Activated CD8-positive, alpha-beta memory T cell treated with anti-CD3 and anti-CD28 coated beads, Interleukin-2, amount 10 ng/mL, durations not matched to agents 7 days and 5 days (primary cell): ENCODE measurements at places on chromosomes 2 and 18. TPM values are rescaled to one million over a fixed set of nuclear protein-coding genes. Genes with fewer than 3 reads are reported as not detected.

DNA sequence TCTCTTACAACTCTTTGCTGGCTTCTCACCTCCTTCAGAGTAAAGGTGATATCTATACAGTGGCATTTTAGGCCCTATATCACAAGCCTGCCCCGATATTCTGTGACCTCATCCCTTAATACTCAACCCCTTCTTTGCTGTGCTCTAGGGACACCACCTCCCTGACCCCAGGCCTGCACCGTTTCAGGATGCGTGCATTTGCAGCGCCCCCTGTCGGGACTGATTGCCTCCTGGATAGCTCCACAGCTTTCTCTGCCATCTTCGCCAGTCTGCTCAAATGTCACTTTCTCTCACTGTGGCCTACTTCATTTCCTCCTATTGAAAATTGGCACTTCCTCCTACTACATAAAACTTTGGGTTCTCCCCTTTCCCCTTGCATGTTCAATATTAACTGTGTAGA lies 289.6 kb downstream of the SOCS6 start:
- no peaks in the 10 kb centered on the region for H3K4me1 ChIP-seq
- no peaks in the 10 kb centered on the region for H3K36me3 ChIP-seq
- DNase-seq: no peak
- H3K27ac ChIP-seq: no peak overlapping the region
- no peaks in the 10 kb centered on the region for H3K27me3 ChIP-seq
- no peak overlapping the region for H3K4me3 ChIP-seq

- H3K4me1 ChIP-seq: no peaks in the 10 kb centered on the region
- no peak overlapping the region for H3K27ac ChIP-seq
- no peak overlapping the region for H3K4me3 ChIP-seq
Measured at GRCh38 chr2:2564300-2565078, 233.4 kb upstream of the MYT1L start.

CDKL4 gene
- total RNA-seq: 0.32 TPM

DNA sequence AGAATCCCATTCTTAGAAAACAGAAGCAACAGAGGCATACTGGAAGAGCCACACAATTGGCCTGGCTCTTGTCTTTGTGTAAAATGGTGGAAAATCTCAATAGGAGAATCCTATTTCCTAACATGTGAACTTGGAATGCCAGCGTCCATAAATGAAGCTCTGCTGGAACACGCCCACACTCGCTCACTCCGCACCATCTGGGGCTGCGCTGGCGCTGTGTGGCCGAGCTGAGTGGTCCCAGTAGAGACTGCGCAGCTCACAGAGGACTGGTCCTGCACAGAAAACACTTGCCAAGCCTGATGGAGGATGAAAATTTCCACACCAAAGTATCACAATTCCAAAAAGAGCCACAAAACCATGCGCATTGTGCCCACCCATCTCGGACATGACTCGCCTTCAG lies 56.2 kb downstream of the PXDN start:
- no peak overlapping the region for H3K4me3 ChIP-seq
- H3K36me3 ChIP-seq: no peaks in the 10 kb centered on the region
- no peaks in the 10 kb centered on the region for H3K4me1 ChIP-seq
- H3K27me3 ChIP-seq: no peaks in the 10 kb centered on the region

- H3K4me3 ChIP-seq: no peak overlapping the region
- no peak overlapping the region for H3K27ac ChIP-seq
- H3K36me3 ChIP-seq: no peaks in the 10 kb centered on the region
- no peak for DNase-seq
- H3K27me3 ChIP-seq: no peaks in the 10 kb centered on the region
Measured at GRCh38 chr2:5467178-5467905, 224.8 kb upstream of the SOX11 start.

LIMS3 gene
- 0.63 TPM for total RNA-seq

GRCh38 chr18:6505498-6505875 lies 90.8 kb upstream of the L3MBTL4 start:
- no peak overlapping the region for H3K4me3 ChIP-seq
- no peak overlapping the region for H3K27ac ChIP-seq
- DNase-seq: no peak
- no peaks in the 10 kb centered on the region for H3K4me1 ChIP-seq
- H3K27me3 ChIP-seq: no peaks in the 10 kb centered on the region

DNA sequence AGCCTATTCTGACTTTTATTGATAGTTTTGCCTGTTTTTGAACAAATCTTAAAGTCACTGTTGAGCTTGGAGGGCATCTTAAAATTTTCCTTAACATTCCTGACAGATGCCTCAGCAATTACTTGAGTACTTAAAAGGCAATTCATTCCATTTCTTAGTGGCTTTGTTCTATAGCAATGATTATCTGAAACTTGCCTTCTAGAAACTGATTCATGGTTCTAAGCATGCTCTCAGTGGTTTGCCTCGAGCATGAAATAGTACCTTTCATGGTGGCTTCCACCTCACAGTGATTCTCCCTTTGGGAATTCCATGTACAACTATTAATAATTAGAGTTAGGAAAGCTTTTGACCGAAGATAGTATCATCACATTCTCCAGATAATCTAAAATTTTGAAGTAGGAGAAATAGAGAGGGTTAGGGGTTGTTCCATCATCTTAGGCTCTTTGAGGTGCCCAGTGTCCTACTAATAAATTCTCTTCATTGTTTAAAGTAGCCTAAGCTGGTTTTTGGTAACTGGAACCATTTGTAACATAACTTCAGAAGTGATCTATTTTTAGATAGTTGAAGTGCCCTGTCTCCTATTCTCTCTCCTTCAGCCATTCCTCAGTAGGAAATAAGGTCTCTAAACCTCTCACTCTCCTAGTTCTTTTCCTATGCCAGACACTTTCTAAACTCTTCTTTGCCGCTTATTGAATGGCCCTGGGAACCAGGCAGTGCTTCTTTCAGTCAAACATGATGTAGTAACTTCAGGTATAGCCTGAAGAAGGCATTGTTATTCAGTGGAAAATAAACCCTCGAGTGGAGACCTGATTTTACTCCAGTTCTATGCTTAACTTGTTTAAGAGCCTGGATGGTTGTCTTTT lies 156.1 kb downstream of the HAUS1 start:
- no peak overlapping the region for H3K4me3 ChIP-seq
- DNase-seq: no peak
- no peak overlapping the region for H3K27ac ChIP-seq
- H3K36me3 ChIP-seq: peaks cover 51% of the 10 kb centered on the region

DNA sequence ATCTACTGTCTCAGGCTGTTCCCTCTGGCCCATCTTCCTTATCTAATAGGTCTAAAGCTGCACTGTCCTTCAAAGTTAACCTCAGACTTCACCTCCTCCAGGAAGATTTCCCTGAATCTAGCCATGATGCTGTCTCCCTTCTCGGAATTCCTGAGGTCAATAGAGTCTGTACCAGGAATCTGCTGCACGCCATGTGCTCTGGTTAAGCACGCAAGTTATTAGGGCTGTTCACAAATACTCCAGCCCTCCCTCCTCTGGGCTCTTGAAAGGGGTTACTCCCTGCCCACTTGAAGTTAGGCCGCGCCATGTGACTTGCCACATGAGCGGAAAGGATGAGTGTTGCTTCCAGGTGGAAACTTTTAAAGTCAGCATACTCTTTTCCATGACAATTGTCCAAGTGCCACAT lies 43.6 kb downstream of the MCFD2 start:
- H3K36me3 ChIP-seq: no peaks in the 10 kb centered on the region
- no peak for DNase-seq
- H3K27ac ChIP-seq: no peak overlapping the region
- peaks cover 3% of the 10 kb centered on the region for H3K4me1 ChIP-seq

VWC2L gene
- total RNA-seq: not detected

TMEM237 gene
- total RNA-seq: 21.6 TPM

DNA sequence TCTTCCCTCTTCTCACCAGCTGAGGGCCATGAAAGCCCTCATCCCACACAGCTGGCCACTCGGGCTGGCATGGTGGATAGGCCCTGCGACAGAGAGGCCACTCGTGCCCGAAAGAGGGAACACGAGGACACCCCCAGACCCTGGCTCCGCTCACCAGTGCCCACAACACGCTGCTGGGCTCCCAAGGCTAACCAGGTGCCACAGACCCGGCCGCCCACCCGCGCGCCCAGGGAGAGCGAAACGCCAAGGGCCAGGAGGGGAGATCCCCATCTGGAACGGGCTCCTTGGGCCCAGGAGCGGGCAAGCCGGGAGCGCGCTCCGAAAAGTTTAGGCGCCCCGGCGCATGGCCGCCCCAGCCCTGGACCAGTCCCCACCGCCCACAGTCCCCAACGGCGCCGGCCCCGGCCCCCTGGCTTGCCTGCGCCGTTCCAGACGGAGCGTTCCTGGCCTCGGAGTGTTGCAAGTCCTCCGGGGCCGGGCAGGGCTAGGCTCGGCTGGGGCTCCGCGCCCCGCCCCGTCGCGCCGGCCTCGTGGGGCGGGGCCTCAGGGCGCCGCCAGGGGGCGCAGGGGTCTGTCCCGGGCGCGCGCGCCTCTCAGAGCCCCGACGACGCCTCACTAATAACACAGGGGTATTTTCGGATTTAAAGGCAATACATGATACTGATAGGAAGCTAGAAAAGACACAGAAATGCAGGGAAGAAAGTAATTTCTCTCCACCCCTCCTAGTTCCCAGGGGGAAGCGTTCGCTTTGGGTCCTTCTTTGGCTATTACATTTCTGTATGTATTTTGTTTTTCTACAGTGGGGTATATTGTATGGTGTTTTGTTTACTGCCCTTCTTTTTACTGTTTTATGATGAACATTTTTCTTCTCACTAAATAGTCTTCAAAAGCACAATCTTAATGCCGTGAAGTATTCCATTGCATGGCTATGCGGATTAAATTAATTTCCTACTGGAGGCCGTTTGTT lies at the start of gene TMBIM1:
TSS of gene TMBIM1 (minus strand) at position 456 of the 967 bp plus-strand sequence. CDS start 10,362 bp downstream, outside the sequence.
- H3K4me3 ChIP-seq: peak within 1 kb of the TSS; percentile 86
- no peaks in the 10 kb centered on the region for H3K27me3 ChIP-seq
- DNase-seq: peak; percentile 80

RBM44 gene
- total RNA-seq: 1.2 TPM

DNA sequence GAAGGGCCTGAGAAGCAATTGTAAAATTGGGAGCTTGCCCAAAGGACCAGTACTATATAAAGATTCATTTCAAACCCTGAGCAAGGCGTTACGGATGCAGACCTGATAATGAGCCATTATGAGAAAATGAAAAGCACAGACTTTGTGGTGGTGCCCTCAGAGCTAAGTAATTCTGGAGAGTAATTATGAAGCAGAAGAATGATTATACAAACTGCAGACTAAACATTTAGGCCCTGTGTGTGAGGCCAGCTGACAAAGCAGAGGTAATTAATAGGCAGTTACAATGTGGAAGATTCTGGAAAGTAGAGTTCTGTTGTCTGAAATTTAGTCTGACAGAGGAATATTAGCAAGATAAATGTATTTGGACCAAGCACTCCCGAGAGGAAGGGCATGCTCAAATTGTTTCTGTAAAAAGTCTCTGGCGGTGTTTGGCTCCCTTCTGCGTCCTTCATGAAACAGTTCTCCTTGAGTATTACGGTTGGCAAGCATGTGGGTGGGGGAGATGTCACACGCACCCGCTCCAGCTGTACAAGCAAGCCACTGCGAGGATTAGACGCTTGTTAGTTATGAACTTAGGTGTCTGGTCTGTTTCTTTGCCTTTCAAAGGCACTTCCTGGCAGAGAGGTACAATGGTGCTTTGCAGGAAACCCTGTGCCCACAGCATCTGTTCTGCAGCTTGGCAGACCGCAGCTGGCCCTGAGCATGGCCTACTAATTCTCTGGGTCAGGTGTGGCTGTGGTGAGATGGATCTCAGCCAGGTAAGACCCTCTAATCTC lies 45.5 kb downstream of the CDC42EP3 start:
- DNase-seq: peak; percentile 80
- no peaks in the 10 kb centered on the region for H3K27me3 ChIP-seq
- peaks cover 13% of the 10 kb centered on the region for H3K36me3 ChIP-seq
- peak overlapping the region; percentile 23 for H3K4me3 ChIP-seq
- peak overlapping the region; percentile 88 for H3K27ac ChIP-seq

ERFE gene
- not detected for total RNA-seq

DNA sequence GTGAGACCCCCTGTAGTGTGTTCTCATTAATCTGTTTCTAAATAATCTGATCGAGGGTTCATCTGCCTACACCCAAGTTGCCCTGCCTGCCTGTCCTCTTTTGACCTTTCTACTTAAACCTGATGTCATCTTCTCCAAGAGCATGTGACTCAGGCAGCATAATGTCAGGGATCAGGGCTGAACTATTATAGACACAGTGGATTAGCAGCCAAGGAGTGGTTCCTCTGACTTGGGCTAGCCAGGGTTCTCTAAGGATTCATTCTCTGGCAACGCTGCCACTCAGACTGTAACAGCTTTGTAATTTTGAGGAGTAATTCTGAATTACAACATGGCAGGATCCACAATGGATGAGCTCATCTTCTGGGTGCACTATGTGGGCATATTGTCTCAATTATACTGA lies 124.0 kb downstream of the MDH1 start:
- H3K27me3 ChIP-seq: peaks cover 4% of the 10 kb centered on the region
- no peaks in the 10 kb centered on the region for H3K36me3 ChIP-seq
- DNase-seq: no peak

DNA sequence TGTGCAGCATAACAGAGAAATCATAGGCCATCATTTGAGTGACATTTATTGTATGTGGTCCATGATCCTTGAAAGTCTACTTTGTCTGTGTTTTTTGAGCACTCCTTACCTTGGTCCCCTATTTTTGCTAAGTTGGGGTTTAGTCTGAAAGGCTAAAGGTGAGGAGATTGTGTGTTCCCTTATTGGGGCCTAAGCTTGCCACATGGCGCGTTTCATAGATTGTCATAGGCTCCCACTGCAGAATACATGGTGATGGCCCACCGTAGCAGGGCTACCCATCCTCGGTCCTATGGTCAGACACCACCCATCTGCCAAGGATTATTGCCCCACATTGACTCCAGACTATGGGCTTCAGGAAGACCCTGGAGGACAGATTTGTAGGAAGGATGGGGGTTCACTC lies 117.0 kb upstream of the ZSWIM2 start:
- H3K27ac ChIP-seq: no peak overlapping the region
- no peaks in the 10 kb centered on the region for H3K27me3 ChIP-seq
- no peaks in the 10 kb centered on the region for H3K36me3 ChIP-seq
- H3K4me1 ChIP-seq: no peaks in the 10 kb centered on the region
- no peak for DNase-seq

DNA sequence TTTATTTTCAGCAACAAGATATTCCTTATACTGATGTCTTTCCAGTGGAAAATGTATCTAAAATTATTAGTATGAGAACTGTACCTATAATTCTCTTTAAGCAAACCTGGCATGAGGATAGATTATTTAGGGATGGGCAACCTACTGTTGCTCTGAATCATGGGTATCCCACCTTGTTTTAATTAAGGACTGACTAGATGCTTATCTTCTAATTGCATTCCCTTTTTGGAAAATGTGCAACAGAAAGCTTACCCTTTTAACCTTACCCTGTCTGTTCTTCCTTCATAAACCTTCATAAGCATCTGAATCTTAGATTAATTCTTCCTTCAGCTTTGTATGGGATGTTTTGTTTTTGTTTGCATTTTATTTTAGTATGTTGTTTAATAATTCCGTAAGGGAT lies 110.3 kb downstream of the TAF4B start:
- H3K4me1 ChIP-seq: no peaks in the 10 kb centered on the region
- H3K27me3 ChIP-seq: no peaks in the 10 kb centered on the region
- no peaks in the 10 kb centered on the region for H3K36me3 ChIP-seq
- no peak for DNase-seq

- no peak overlapping the region for H3K27ac ChIP-seq
- H3K36me3 ChIP-seq: no peaks in the 10 kb centered on the region
- DNase-seq: peak; percentile 72
- peaks cover 3% of the 10 kb centered on the region for H3K27me3 ChIP-seq
Measured at GRCh38 chr2:159209341-159210306, 76.9 kb downstream of the WDSUB1 start.
